ENCODE measurements at places on chromosomes 16 and 17. TPM values are rescaled to one million over a fixed set of nuclear protein-coding genes. Genes with fewer than 3 reads are reported as not detected.

DNA sequence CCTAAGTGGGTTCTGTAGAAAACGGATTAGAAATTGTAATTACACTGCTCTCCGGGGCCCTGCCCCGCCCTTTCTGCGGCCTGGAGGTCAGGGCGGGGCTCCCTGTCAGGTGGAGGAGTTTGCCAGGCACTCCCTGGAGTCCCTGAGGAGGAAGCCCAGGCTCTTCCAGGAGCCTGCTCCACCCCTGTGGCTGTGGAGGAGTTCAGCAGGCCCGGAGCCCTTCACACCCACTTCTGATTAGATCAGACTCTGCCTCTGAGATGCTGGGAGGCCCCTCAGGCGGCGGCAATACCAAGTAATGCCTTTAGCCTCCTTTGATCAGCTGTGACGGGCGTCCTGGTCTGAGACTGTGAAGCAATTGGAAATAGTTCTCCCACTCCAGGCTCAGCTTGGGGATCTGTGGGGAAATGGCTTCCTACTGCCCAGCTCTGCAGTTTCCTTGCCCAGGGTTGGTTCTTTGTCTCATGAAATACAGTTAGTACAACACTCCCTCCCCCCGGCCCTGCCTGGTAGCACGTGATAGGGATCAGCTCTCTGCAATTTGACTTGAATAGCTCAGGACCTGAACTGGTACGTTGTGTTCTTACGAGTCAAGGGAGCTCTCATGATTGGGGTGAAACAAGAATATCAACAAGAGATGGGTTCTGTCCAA is 22.3 kb downstream of the BAIAP2 start:
- H3K36me3 ChIP-seq: no peaks in the 10 kb centered on the region
- no peaks in the 10 kb centered on the region for H3K27me3 ChIP-seq
- H3K4me3 ChIP-seq: no peak overlapping the region

DNA sequence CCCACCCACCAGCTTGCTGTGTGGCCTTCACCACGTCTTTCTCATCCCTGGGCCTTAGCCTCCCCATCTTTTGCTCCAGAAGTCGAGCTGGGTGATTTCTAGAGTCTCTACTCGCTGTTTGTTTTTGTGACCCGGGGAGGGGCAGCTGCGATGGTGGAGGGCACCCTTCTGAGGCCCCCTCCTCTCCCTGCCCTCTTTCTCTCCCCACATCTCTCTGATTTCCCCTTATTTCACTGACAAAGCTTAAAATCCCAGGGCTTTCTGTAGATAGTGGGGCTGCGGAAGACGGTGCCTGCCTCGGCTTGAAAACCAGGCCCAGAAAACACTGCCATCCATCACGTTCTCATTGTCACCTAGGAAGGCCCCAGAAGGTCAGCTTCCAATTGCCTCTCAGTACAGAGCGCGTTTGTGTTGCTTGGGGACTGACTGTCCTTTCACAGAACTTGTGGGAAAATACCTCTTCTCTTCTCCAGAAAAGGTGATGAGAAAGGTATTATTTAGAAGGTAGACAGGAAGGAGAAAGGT is 95.1 kb downstream of the NTN1 start:
- peak overlapping the region; percentile 37 for H3K27ac ChIP-seq
- no peak for DNase-seq
- no peaks in the 10 kb centered on the region for H3K27me3 ChIP-seq
- no peaks in the 10 kb centered on the region for H3K36me3 ChIP-seq
- no peaks in the 10 kb centered on the region for H3K4me1 ChIP-seq
- H3K4me3 ChIP-seq: no peak overlapping the region

GRCh38 chr17:49508866-49509587 is 13.9 kb downstream of the NGFR start:
- no peaks in the 10 kb centered on the region for H3K4me1 ChIP-seq
- peak overlapping the region; percentile 71 for H3K27ac ChIP-seq
- H3K4me3 ChIP-seq: no peak overlapping the region
- H3K27me3 ChIP-seq: no peaks in the 10 kb centered on the region

DNA sequence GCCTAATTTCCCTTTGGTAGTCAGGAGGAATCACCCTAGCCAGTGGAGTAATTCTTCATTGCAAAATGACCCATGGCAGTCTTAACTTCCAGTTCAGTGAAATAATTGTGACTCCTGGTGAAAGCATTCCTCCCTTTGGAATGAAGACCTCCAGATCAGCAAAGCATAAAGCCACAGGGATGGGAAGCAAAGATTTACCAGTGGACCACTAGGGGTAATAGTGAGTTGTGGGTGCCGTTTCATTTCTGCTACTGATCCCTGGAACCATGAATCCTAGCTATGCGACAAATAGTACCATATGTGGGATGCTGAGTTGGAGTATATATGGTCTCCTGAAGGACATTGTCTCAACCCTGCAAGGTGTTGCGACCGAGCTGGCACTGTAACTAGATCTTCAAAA is 13.7 kb downstream of the DYNLL2 start:
- no peaks in the 10 kb centered on the region for H3K4me1 ChIP-seq
- H3K27ac ChIP-seq: no peak overlapping the region
- H3K4me3 ChIP-seq: no peak overlapping the region
- no peaks in the 10 kb centered on the region for H3K27me3 ChIP-seq
- no peak for DNase-seq

DNA sequence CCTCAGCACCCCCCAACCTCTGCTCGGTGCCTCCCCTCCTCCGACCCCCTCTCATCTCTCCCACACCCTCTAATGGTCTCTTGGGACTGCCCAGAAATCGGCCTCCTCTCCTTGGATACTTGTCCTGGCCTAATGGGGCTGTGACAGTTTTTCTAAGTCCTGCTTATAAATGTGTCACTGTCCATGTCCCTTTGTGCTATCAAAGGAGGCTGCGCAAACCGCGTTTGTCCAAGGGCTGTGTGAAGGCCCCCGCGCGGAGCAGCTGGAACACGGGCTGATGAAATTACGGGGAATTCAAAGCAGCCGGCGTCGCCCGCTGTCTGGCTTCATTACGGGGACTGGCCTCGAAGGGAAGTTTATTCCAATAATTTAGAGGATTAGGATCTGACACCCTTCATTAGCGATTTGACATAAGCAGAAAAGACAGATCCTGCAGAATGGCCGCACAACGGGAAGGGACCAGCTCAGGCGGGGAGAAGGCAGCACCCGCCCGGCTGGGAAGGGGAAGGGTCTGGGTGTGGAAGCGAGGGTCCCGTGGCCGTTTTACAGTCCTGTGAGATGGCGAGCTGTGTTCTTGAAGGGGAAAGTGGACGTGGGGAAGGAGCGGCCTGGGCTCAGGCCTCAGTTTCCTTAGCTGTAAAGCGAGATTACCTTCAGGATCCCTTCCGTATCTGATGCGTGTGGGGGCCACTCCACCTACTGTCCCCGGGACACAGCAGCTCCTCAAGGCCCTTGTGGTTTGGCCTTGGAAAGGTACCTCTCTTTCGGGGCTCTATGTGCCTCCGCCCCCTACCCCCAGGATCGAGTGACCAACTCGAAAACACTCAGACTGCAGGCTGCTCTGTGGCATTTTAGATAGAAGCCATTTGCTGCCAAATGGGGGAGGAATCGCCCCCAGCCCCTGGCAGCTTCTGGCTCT is 1.6 kb upstream of the WFIKKN2 start:
- H3K4me3 ChIP-seq: no peak overlapping the region
- no peaks in the 10 kb centered on the region for H3K27me3 ChIP-seq
- no peak overlapping the region for H3K27ac ChIP-seq

KRTAP1-5 gene
- not detected for total RNA-seq

FADS6 gene
- total RNA-seq: not detected

All from prostate gland (tissue), 2 donors.